ENCODE measurements at places on chromosomes 3 and 15.

DNA sequence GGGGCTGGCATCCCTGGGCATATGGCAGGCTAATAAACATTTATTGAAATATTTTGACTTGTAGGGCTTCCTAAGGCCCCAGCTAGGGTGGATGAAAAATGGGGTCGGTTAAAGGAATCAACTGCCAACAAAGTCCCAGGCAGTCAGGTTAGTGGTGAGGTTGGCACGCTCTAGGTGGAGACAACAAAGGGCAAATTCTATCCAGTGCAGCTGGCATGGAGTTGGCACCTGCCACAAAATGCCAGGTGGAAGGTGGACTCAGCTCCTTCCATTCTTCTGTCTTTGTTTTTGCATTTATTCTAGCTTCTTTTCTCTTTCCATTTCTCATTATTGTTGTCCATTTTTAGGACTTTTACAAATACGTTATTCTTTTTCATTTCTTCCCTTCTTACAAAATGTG, 31.0 kb downstream of the LCMT2 start:
- DNase-seq = no peak

GRCh38 chr3:42498034-42498433, 4.4 kb upstream of the VIPR1 start:
- DNase-seq = no peak

- DNase-seq = no peak
Measured at GRCh38 chr3:188370081-188370830, 216.3 kb downstream of the LPP start.

- DNase-seq = no peak
Measured at GRCh38 chr3:43863966-43864933, 173.5 kb downstream of the ABHD5 start.

DNA sequence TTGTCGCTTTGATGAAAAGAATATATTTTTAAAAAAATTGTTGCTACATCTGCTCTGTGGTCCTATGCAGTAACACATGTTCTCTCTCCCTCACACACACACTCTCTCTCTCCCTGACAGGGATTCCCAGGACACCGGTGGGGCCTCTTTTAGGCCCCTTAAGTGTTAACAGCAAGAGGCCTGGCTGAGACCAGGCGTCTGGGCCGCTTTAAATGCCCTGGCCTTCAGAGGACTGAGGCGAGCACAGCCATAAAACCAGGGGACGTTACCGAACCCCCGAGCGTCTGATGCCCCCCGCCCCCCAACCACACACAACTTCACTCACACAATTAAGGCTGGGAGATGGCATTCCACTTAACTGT, 1.7 kb downstream of the BNC1 start:
- DNase-seq = no peak

- no peak for DNase-seq
Measured at GRCh38 chr15:96125721-96126415, 204.6 kb upstream of the NR2F2 start.

DNA sequence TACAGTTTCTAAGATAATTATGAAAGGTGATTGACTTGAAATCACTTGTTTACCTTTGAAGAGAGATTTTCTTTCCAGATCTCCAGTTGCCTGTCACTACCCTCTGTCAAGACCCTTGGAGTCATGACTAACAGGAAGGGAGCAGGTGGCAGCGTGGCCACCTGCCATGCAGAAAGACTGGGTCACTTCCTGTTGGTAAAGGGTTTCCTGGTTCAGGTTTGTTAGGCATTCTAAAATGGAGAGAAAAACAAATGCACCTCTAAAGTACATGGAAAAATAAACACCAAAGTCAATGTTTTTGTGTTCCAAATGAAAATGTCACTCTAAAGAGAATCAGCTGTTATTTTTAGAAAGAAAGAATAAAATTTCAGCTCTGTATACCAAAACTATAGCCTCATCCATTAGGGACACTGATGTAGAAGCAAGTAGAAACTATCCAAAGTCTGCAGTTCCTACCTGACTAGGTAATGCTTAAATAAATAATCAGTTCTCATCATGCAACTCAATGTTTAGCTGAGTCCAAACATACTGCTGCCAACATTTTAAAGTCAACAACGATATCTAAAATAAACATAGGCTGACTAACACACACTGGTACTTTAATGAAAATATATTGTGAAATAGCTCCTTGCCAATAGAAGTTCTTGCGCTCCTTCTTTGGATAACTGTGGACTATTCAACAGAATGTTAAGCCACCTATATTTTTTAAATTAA, 23.9 kb upstream of the TM4SF1 start:
- DNase-seq = no peak

GRCh38 chr3:133661454-133662277, at the start of gene TOPBP1:
Gene TOPBP1, minus strand, starts transcription at chr3:133661941. Its CDS starts 814 bp downstream, at chr3:133661127.
- peak; percentile 86 for DNase-seq

DNA sequence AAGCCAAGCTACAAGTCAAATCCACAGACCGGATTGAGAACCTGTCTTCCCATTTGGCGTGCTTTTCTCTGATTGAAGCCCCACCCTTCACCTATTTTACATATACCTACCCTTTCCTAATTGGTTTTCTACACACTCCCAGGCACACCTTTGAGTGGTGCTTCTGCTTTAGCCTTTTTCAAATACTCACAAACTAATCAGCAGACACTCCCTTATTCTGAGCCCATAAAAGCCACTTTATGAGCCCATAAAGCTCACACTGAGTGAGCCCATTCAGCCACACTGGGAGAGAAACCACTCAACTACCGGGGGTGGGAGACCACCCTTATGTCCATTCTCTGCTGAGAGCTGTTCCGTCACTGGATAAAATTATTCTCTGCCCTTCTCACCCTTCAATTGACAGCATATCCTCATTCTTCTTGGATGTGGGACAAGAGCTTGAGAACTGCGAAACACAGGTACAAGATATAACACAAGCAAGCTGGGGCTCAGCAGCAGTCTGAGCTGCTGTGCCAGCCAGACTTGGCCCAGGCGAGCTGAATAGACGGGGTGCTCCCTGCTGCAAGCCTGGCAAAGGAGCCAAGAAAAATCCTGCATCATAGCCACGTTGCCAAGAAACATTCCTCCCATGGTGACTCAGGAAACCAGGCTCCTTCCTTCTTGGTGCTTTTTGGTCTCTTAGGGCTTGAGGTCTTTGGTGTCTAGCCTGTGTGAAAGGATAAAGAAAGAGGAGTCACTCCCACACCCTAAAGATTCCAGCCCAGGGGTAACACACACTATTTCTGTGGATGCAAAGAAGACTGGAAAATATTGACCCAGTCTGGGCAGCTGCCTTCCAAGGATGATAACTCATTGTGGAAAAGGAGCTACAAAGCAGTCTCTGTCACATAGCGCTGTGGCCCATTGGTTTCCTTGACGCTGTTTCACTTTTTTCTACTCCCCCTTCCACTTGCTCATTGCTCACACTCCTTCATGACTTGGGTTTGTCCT, 609.7 kb downstream of the MCTP2 start:
- DNase-seq = no peak

- no peak for DNase-seq
Measured at GRCh38 chr3:123809597-123809996, 74.5 kb downstream of the MYLK start.

- DNase-seq = no peak
Measured at GRCh38 chr3:56135941-56136340, 332.3 kb downstream of the ERC2 start.

GRCh38 chr3:70614111-70614510, 301.7 kb upstream of the MDFIC2 start:
- no peak for DNase-seq

- peak; percentile 25 for DNase-seq
Measured at GRCh38 chr3:165185707-165186327, 10.4 kb downstream of the SLITRK3 start.

- no peak for DNase-seq
Measured at GRCh38 chr15:66670175-66670574, 31.9 kb upstream of the SMAD6 start.

DNA sequence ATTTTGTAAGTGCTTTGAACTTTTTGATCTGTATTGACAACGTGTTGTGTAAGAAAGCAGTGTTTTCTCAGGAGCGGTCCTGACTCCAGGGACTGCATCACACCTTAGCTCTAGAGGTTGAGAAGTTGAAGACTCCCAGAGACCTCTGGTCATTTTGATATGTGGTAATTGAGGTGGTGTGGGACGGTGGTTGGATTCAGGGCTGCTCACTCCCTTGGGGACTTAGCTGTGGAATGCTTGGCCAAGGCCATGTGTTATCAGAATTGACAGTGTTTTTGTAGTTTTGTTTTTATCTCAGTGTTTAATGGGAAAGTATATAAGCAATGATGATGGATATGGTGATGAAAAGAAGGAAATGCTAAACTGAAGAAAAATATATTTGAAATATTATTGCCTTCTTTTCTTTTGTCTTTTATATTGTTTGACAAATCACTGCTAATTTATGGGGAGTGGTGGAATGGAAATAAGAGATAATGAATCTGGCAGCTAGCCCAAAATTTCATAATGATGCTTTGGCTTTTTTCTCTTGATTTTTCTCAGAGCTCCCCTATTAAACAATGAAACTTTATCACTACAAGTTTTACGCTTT, 16.0 kb downstream of the CMSS1 start:
- no peak for DNase-seq

DNA sequence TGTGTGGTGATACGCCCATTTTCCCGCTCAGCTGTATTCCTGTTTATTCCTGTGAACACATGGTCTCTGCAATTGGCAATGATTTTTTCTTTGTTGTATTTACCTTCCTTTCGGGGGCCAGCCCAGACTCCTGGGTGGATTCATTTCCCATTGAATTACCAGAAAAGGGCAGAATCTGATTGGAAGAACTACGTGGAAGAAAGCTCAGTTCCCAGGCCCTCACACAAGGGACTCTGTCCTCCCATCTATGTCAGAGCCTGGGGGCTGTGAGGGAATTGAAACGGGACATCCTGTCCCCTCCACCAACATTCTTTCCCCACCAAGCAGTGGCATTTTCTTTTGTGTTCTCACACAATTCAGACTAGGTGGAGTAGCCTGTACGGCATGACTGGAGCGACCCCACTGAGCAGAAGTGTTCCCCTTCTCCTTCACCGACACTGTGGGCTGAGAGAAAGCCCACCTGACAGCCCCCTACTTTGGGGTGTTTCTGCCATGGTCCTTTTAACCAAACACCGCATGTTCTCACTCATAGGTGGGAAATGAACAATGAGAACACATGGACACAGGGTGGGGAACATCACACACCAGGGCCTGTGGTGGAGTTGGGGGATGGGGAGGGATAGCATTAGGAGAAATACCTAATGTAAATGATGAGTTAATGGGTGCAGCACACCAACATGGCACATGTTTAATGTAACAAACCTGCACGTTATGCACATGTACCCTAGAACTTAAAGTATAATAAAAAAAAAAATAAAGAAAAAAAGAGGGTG, 32.1 kb upstream of the RFTN1 start:
- DNase-seq = no peak

GRCh38 chr3:146421819-146422759, 47.3 kb downstream of the PLSCR2 start:
- no peak for DNase-seq

DNA sequence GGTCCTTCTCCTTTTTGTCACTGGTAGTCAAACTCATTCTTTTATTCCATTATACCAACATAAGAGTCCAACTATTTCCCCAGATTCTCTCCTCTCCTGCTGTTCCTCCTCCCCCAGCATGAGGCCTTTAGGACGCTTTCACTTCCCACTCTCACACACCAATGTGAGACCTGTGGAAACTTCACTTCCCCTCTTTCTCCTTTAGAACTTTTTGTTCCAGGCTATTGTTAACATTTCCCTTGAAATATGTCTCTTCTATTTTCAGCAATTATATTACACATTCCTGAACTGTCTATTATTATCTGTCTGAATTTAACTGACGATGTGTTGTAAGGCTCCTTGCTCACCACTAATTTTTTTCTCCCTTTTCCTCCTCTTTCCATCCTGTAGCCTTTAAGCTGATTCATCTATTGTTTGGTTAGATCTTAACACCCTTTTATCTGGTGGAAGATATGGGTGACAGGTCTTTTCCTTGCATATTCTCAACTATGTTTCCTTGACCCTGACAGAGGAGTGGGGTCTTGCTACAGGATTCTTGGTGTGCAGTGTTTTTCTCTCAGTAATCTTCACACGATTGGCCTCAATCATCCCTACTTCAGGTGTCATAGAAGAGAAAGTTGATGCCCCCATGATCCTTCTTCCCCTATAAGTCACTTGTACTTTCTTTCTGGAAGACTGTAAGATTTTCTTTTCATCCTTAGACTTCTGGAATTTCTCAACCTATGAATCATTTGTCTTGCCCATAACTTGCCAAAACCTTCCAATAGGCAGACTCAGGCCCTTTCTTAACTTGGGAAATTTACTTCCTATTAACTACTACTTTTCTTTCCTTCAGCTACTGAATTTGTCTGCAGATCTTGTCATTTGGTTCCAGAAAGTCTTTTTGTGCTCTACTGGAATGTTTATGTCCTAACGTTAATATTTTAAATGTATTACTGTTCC, 5.9 kb downstream of the CYP19A1 start:
- no peak for DNase-seq

DNA sequence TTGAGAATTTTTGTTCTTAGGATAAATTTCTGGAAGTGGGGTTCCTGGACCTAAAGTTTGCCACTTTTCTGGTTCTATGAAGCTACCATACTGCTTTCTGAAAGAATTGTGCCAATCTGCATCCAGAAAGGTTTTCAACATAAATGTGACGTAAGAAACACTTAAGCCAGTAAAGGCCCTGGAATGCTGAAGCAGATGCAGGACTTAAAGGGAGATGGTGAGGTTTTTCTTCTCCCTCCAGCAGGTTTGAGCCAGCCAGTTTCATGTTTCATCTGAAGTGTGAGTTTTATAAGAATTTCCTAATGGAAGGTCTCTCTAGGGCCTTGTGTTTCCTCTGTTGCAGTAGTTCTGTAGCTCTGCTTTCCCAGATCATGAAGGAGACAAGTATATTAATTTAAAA, 33.1 kb downstream of the ZNF592 start:
- DNase-seq = no peak

DNA sequence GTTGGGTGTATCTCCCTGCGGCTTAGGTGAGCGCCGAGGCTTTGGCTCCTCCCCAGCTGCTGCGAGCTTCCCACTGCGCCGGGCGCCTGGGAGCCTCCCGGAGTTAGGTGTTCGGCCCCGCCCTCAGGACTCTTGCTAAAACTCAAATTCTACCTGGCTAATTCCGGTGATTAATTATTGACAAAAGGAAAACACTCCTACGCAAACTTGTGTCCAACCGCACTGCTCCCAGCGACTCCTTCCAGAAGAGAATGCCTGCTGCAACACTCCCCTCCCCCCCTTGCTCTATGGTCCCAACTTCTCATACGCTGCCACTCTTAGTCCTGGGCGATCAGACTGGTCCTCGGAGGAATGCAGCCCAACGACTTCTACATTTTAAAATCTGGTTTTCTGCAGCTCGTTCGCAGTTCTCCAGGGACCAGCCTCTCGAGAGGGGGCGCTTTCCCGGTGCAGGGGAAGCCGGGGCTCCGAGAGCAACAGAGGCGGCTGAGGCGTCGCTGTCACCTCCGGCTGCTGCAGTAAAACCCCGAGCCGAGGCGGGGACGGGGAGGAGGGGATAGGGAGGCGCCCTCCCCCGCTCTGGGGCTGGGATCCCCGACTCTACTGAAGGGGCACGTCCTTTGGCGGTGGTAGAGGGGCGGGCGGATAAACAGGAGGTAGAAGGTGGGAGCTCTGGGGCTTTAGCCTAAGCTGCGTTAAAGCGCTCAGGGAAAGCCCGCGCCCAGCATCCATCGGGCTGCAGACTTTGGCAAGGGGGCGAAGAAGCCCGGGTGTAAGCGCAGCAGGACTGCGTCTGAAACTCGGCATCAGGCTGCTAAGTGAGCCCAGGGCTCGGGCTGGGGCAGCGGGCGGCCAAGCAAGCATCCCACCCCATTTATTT, at the start of gene SPTSSB:
Gene SPTSSB, minus strand, starts transcription at position 77 of the 880 bp plus-strand sequence. CDS start 25,194 bp downstream, outside the sequence.
- DNase-seq = peak; percentile 41
